ENCODE measurements at places on chromosomes 3 and 15.

- no peak for DNase-seq
Measured at GRCh38 chr15:26113296-26113695, 250.2 kb upstream of the ATP10A start.

DNA sequence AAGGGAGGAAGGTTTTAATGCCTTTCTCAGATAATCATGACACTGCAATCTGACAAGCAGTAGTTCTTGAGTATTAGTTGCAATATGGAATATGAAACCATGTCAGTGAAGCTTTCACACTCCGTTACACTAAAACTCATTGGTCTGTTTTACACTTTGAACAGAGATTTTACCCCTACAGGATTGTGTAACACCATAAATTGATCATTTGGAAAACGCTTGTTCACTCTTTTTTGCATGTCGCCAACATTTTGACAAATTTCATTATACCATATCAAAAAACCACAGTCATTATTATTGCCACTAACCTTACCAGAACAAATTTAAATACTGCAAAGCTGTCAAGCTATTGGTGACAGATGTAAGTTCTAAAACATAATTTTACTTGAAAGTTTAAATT, 404.8 kb upstream of the THBS1 start:
- no peak for DNase-seq

DNA sequence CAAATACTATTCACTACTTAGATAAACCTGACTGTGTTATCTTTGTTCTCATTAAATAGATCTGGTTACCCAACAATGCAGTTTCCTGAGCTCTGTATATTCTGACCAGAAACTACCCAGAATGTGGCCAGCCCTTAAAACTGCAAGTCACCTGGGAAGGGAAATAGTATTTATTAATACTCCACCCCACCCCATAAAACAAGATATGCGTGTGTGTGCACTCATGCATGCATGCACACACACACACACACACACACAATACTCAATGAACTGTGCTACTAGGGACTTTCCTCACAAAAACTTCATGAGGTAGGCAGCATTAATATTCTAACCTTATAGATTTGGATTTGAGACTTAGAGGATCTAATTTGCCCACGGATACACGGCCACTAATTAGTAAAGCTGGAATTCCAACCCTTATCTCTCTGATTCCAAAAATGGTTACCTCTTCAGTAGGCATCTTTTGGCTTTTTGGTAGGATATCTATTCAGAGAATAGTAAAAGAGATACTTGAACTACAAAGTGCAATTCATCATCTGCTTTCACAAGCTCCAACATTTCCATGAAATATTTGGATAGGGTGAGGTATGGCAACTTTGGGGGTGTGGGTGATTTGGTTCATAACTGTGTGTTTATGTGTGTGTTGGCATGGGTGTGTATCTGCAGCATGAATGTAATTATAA, 197.0 kb upstream of the CFAP20DC start:
- DNase-seq: no peak

DNA sequence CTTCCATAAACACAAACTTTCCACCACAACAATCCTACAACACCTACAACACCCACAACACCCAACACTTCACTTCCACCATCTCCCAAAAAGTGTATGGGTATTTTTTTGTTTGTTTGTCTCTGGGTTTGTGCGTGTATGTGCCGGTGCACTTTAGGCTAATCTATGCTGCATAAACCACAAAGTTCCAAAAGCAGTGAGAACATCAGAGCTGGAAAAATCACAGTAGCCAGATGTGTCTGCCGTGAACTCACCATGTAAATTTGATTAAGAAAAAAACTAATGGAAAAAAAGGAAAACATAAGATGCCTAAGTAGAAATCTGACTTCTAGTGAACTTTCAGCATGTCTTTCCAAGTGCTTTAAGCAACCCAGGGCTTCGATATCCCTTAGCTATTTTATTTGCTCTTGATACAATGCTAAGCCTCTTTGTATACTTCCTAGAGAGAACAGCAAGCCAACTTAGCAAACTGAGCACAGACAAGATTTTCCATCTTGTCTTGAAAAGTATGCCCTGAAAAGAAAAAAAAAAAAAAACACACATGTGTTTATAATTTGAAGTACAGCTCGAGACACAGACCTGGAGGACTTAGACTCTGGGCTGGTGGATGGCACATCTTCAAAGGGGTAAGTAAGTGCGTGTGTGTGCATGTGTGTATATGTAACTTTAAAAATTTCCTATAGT, 91.4 kb downstream of the WWTR1 start:
- no peak for DNase-seq

GRCh38 chr15:28027714-28028076, 71.4 kb downstream of the OCA2 start:
- DNase-seq: no peak

GRCh38 chr3:37680401-37680800, 181.3 kb upstream of the CTDSPL start:
- DNase-seq: no peak

DNA sequence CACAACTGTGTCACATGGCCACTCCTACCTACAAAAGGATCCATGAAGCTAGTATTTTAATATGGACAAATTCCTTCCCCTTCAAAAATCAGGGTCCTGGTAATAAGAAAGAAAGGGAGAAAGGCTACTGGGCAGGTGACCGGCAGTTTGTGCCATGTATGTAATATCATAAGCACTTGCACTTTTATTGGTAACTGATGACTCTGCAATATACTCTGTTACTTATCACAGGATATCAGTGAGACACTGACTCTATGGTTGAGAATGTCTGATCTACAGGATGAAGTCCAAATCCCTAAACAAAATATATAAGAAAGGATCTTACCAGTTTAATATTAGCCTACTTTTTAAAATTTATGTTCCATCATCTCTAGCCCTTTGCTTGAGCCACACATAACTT, 315.2 kb downstream of the AGBL1 start:
- no peak for DNase-seq

GRCh38 chr3:125112981-125113380, 57.2 kb upstream of the HEG1 start:
- DNase-seq: no peak

DNA sequence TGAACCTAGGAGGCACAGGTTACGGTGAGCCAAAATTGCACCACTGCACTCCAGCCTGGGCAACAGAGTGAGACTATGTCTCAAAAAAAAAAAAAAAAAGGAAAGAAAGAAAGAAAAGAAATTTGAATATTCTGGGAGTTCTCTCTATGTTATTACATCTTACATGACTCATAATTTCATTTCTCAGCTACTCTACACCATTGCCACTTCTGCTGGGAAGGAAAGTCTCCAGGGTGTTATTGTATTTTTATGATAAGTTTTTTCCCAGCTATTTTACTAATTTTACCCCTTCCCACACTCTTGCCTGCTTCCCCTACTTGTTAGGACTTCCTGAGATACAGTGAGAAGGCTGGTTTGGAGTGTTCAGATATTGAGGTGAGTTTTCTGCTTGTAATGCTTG, 69.7 kb upstream of the UMPS start:
- no peak for DNase-seq

GRCh38 chr3:107235928-107236315, 141.3 kb upstream of the CCDC54 start:
- DNase-seq: peak; percentile 53

DNA sequence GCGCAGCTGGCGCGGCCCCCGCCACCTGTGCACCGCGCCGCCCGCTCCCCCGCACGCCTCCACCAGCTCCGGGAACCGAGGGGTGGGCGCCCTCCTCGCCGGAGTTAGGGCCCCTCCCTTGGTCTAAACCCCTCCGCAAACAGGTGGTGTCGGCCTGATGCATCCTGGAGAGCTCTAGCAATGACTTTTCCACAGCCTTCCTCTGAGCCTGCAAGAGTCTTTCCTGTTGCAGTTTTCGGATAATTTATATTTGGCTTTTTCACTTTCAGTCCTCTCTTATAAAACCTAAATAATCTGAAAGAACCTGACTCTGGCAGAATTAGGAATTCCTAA, 334 bp upstream of the IGSF11 start:
- DNase-seq: no peak

DNA sequence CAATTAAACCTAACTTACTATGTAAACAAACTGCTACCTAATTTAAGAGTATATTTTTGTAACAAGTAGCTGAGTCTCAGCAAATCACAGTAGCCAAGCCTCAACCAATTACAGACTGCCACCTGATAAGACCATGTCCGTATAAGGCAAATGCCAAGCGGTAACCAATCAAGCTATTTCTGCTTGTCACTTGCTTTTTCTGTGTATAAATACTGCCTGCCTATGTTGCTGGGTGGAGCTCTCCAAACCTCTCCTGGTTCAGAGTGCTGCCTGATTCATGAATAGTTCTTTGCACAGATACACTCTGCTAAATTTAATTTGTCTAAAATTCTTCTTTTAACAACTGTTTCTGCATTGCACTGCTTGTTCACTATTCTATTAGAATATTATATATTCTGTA, 42.6 kb downstream of the ZNF148 start:
- no peak for DNase-seq

DNA sequence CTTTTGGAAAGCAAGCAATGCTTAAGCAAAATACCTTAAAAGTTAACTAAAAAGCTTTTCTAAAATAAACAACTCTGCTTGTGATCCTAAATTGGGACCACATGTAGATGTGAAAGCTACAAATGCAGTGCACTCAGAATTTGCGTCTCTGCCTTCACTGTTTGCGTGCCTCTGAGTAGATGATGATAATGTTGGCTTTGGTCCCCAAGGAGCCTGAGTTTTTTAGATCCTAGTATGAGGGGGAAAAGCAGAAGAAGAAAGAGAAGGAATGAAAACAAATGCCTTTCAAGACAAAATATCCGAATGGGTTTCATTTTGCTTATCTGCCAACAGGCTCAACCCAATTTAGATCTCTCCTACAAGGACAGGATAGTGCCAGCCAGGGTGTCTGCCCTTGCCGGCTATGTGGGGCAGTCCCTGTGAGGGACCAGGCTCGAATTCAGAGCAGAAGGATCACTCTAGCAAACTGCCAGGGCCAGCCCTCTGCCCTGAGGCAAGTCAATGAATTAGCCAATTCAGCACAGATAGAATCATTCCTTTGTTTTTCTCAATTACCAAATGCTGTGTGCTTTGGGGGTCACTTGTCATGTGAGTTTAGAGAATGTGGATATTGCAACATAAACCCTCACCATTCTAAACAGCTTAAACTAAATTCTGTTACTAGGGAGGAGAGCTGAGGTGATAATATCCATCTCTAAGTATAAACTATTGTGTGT, 28.5 kb downstream of the SCG5 start:
- DNase-seq: peak; percentile 59

DNA sequence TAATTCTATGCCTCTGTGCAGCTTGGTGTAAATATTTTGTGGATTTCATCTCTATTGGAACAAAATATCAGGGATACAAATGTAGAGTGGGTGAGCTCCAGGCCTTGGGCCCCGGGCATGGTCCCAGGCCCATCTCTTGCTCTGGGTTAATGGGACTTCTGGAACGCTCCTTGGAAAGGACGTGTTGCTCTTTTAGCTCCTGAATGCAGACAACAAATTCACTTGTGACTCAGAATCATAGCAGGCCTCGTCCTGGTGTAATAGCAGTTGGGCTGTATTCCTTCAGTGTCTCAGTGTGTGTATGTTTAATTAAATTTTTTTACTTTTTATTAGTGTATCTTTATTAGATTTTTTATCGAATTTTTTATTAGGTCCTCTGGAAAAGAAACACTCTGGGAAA, 266.7 kb upstream of the C2CD4B start:
- no peak for DNase-seq

DNA sequence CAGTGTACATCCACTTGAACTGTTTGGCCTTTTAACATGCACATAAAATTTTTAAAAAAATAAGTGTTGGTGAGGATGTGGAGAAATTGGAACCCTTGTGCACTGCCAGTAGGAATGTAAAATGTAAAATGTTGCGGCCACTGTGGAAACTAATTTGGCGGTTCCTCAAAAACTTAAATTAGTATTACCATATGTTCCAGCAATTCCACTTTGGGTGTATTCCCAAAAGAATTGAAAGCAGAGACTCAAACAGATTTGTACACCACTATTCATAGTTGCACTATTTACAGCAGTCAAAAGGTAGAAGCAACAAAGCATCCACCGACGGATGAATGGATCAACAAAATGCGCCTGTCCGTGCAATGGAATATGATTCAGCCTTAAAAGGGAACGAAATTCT, 55.2 kb upstream of the SEC61A1 start:
- DNase-seq: no peak

DNA sequence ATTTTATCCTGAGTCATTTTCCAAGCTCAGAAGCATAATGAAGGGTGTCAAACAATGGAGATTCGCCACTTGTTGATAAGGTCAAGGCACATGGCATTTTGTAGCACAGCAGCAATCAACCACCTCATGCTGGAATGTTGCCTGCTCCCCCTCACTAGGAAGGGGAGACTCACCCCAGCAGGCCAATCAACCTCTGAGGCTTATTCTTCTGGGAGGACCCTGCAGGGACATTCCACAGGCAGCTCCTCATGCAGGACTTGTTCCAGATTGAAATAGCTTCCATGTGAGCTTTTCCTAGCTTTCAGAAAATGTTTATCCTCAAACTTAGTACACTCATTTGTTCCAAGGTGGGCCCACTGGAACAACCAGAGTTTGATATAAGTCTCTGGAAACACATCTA, 77.6 kb downstream of the SSR3 start:
- DNase-seq: no peak

GRCh38 chr3:138875096-138875753, 40.5 kb upstream of the PIK3CB start:
- DNase-seq: no peak
